Pancreas (tissue), 10 donors: ENCODE measurements at places on chromosomes 2 and 18.

GRCh38 chr2:16962505-16962904 is 296.9 kb upstream of the CYRIA start:
- H3K36me3 ChIP-seq = no peaks in the 10 kb centered on the region
- no peaks in the 10 kb centered on the region for H3K27me3 ChIP-seq
- no peak overlapping the region for H3K27ac ChIP-seq
- no peak overlapping the region for H3K4me3 ChIP-seq

- H3K27ac ChIP-seq = no peak overlapping the region
- H3K4me3 ChIP-seq = no peak overlapping the region
- no peaks in the 10 kb centered on the region for H3K4me1 ChIP-seq
- H3K36me3 ChIP-seq = no peaks in the 10 kb centered on the region
Measured at GRCh38 chr2:161983866-161984265, 90.1 kb downstream of the DPP4 start.

DNA sequence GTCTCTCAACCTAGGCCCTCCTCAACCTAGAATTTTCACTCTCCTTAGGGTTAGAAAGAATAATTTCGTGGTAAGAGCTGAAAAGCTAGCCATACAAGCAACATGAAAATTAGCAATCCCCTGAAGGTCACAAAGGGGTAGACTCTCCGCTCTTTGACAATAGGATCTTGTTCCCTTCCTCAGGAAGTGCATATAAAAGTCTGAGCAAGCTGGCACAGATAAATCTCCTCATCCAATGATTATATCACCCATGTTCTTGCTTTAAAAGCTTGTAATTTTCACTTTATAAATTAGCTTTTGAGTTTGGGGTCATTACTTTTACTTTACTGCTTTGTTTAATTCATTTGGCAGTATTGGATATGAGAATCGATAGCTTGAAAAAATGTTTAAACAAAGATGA is 852.3 kb upstream of the CRIM1 start:
- DNase-seq = no peak
- no peaks in the 10 kb centered on the region for H3K4me1 ChIP-seq
- H3K36me3 ChIP-seq = no peaks in the 10 kb centered on the region
- no peaks in the 10 kb centered on the region for H3K27me3 ChIP-seq

- H3K4me3 ChIP-seq = no peak overlapping the region
- no peak overlapping the region for H3K27ac ChIP-seq
- no peaks in the 10 kb centered on the region for H3K4me1 ChIP-seq
- DNase-seq = no peak
Measured at GRCh38 chr2:168458139-168458538, 2.1 kb downstream of the CERS6 start.

DNA sequence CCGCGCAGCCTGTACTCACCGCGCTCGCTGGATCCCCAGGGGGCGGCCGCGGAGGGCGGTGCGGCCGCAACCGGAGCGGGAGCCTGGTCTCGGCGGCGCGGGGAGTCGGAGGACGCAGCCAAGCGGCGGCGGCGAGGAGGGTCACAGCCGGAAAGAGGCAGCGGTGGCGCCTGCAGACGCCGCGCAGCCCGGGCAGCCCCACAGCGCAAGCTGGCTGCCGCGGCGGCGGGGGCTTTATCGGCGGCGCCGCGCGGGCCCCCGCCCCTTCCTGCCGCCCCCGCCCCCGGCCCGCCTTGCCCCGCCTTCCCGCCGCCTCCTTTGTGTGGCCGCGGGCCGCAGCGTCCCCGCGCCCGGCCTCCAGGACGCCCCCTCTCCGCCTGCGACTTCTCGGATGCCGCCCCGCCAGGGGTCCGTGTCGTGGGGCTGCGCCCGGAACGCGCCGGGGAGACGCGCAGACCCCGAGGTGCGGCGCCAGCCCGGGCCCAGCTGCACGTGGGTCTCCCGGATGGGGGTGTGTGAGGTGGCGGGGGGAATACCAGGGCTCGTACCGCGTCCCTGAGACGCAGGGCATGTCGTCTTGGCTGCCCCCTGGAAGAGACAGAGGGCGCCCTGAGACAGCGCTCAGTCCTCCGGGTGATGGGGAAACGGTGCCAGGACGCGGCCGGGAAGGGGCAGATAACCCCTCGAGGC is at the start of gene SERPINE2:
TSS of gene SERPINE2 (minus strand) at position 207 of the 690 bp plus-strand sequence. CDS start 37,386 bp downstream, outside the sequence.
- H3K4me1 ChIP-seq = no peaks in the 10 kb centered on the region
- peak; percentile 32 for DNase-seq
- H3K27ac ChIP-seq = no peak within 1 kb of the TSS
- peak within 1 kb of the TSS; percentile 31 for H3K4me3 ChIP-seq
- H3K27me3 ChIP-seq = peaks cover 5% of the 10 kb centered on the region

DNA sequence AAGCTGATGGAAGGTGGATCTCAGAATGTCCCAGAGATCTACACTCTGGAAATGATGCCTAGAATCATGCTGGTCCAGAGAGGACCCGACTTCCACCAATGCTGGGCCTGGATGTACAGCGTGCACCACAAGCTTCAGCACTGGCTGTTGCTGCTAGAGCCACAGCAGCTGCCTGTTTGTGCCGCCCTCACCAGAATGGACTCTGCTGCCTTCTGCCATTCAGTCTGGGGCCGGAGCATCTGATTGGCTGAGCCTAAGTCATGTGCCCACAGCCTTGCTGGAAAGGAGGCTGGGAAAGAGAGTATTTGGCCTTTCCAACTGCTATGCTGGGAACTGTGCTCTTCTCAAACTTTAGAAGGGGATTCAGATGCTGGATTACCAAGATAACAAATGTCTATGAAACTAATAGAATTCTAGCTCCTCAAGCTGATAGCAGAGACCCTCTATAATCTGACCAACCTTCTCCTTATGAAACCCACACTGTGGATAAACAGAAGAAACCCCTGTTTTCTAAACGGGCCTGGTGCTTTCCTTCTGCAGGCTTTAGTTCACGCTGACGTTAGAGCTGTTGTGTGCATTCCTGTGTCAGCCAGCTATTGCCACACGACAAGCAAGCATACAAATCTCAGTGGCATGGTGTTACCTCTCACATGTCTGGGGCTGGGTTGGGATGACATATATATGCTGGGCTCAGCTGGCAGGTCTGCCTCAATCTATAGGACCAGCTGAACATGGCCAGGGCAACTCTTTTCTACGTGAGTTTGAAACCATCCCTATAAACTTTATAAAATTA is 4.1 kb upstream of the LOXHD1 start:
- no peak for DNase-seq
- no peak overlapping the region for H3K4me3 ChIP-seq
- H3K27ac ChIP-seq = no peak overlapping the region
- no peaks in the 10 kb centered on the region for H3K36me3 ChIP-seq

- no peaks in the 10 kb centered on the region for H3K36me3 ChIP-seq
- peaks cover 21% of the 10 kb centered on the region for H3K4me1 ChIP-seq
- no peaks in the 10 kb centered on the region for H3K27me3 ChIP-seq
- DNase-seq = no peak
- no peak overlapping the region for H3K4me3 ChIP-seq
Measured at GRCh38 chr2:61658841-61659780, 121.0 kb upstream of the XPO1 start.

DNA sequence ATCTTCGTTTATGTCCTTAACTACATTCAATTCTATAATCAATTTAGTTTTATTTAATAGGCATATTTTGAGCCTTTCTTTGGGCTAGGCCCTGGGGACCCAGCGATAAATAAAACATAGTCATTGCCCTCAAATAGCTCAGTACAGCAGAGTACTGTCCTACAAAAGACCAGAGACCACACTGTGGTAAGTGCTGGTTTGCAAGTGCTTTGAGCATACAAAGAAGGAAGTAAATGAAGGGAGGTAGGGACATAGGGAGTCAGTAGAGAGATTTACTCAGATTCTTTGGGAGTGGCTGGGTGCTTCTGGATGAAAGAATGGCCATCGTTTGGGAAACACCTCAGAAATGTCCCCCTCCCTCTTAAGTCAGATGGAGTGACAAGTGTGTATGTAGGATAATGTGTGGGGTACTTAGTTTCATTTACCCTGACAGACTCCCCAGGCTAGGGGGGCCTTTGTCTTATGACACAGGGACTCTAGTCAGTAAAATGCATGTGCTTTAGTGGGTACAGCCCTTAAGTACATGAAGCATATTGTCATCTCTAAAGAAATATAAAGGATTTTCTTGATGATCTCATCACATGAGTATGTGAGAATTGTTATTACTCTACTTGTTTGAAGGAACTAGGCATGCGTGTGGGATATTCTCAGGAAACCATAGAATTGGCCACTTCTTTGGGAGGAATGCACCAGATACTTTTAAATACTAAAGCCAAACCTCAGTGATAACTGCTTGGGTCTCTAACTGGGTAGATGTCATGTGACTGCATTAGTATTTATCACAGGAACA is 35.1 kb downstream of the MAPRE2 start:
- no peak overlapping the region for H3K4me3 ChIP-seq
- no peaks in the 10 kb centered on the region for H3K27me3 ChIP-seq
- no peak for DNase-seq
- H3K4me1 ChIP-seq = peaks cover 16% of the 10 kb centered on the region

- H3K4me1 ChIP-seq = no peaks in the 10 kb centered on the region
- no peak for DNase-seq
Measured at GRCh38 chr2:19955544-19956422, 34.1 kb downstream of the WDR35 start.

DNA sequence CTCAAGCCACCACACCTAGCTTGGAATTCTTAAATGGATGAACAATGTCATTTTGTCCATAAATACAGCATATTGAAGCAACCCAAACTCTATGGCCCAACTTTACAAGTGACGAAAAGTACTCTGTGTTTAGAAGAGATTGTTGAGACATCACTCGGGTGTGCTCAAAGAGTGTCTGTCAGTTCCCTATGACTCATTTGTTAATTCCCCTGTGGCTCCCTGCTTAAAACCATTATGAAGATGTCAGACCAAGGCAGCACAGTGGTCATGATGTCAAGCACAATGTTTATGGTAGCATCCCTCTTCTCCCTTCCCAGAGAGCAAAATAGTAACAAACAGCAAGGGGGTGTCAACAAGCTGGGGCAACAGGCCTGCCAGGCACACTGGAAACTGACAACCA is 3.0 kb downstream of the LYG1 start:
- no peaks in the 10 kb centered on the region for H3K4me1 ChIP-seq
- H3K27ac ChIP-seq = no peak overlapping the region
- no peaks in the 10 kb centered on the region for H3K36me3 ChIP-seq
- H3K27me3 ChIP-seq = no peaks in the 10 kb centered on the region

- H3K27ac ChIP-seq = no peak overlapping the region
- H3K36me3 ChIP-seq = no peaks in the 10 kb centered on the region
- H3K27me3 ChIP-seq = no peaks in the 10 kb centered on the region
- H3K4me3 ChIP-seq = no peak overlapping the region
Measured at GRCh38 chr18:11369556-11369955, 220.2 kb upstream of the PIEZO2 start.

DNA sequence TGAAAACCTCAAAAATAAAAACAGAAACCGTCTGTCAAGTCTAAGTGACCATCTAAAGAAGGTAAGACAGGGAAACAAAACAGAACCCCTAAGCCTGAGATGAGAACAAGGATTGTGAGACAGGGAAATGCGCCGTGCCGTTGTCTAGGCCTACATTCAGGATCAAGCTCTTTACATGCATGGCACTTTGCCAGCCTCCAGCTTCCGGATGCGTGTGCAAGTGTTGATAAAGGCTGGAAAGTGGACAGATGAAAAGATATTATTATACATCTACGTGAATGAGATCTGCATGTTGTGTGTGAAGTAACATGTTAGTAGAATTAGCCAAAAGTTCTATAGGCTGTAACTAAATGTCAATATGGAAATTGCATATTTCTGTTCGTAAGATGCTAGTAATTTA is 28.6 kb upstream of the TMEM87B start:
- no peak for DNase-seq
- no peak overlapping the region for H3K4me3 ChIP-seq
- H3K27ac ChIP-seq = no peak overlapping the region
- no peaks in the 10 kb centered on the region for H3K27me3 ChIP-seq
- H3K36me3 ChIP-seq = no peaks in the 10 kb centered on the region

DNA sequence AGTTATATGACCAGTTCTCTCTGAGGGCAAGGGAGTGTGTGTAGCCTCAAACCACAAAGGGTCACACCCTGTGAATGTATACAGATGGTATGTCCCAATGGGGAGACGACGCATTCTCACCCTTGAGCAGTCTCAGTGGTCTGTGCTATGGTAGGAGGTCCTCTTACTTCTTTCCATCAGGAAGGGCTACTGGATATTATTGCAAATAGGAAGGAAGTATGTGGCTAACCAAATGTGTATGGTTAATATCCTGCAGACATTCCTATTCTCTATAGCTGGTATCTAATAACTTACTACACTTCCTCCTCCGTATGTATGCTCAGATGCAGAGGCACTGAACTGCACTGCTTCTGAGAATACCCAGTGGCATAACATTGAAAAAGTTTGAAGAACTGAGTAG is 306.7 kb upstream of the CCDC68 start:
- no peaks in the 10 kb centered on the region for H3K27me3 ChIP-seq
- H3K36me3 ChIP-seq = no peaks in the 10 kb centered on the region
- H3K27ac ChIP-seq = no peak overlapping the region
